ENCODE measurements at places on chromosomes 16 and 17.

GRCh38 chr17:63116228-63116627 is 150.2 kb downstream of the TANC2 start:
- DNase-seq = no peak

GRCh38 chr17:39872751-39873150 is 4.7 kb downstream of the ZPBP2 start:
- DNase-seq = no peak

DNA sequence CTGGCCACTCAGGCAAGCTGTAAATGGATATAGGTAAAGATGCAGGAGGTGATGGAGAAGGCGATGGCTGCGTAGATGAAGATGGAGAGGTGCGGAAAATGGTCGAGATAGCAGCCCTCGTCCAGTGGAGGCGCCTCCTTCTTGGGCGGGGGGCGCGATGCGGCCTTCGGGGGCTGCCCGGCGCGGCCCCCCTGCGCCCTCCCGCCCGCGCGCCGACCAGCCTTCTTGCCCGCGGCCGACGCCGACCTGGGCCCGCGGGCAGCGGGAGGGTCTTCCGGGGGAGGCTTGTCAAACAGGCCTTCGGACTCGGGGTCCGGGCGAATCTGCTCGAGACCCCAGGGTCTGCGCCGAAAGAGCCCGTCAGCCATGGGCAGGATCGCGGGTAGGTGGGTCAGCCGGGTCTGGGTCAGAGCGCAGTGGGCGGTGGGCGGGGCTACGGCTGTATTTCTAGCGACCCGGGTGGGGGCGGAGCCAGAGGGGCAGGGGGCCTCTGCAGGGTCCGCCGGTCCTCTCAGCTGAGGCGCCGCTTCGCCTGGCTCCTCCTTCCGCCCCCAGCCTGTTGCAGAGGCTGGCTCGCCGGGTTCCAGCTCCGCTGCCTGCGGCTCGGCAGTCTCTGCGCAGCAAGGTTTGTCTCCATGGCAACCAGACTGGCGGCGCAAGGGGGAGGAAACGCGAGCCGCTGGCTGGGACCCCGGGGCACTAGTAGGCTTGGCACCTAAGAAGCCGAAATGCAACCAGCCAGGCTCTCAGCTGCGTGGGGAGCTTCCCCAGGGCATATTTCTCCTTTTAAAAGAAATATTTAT is 14.4 kb downstream of the MIS12 start:
- DNase-seq = peak; percentile 41

- DNase-seq = peak; percentile 63
Observed at GRCh38 chr17:4947411-4948165, 742 bp downstream of the PFN1 start.

- no peak for DNase-seq
Observed at GRCh38 chr17:19242926-19243325, 5.8 kb downstream of the EPN2 start.

DNA sequence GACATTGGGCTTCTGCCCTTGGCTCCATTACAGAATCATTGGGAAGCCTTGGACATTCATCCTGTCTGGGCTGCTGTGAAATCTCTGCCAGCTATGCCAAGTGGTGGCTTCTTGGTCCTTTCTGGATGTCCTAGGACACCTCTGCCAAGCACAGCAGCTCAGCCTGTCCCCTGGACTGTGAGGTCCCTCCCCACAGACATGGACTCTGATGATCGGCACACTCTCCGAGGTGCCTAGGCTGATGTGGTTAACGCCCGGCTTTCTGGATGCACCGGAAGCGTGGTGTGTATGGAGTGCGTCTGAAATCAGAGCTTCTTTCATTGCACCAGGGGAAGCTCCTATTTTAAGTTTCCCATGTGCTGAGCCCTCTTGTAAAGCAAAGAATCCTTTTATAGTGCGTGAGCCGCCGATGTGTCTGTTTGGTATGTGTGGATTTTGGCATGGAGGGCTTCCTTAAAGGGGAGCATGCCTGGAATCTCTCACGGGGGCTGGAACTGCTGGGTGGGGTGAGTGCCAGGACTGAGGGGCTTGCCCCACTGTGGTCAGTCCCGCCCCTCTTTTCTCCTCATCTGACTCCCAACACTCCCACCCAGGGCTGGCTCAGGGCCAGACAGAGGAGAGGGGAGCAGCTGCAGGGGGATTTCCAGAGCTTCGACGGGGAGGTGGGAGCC is 7.0 kb upstream of the ARHGAP23 start:
- DNase-seq = no peak

GRCh38 chr17:38742411-38743308 is 5.5 kb downstream of the PCGF2 start:
- DNase-seq = no peak

DNA sequence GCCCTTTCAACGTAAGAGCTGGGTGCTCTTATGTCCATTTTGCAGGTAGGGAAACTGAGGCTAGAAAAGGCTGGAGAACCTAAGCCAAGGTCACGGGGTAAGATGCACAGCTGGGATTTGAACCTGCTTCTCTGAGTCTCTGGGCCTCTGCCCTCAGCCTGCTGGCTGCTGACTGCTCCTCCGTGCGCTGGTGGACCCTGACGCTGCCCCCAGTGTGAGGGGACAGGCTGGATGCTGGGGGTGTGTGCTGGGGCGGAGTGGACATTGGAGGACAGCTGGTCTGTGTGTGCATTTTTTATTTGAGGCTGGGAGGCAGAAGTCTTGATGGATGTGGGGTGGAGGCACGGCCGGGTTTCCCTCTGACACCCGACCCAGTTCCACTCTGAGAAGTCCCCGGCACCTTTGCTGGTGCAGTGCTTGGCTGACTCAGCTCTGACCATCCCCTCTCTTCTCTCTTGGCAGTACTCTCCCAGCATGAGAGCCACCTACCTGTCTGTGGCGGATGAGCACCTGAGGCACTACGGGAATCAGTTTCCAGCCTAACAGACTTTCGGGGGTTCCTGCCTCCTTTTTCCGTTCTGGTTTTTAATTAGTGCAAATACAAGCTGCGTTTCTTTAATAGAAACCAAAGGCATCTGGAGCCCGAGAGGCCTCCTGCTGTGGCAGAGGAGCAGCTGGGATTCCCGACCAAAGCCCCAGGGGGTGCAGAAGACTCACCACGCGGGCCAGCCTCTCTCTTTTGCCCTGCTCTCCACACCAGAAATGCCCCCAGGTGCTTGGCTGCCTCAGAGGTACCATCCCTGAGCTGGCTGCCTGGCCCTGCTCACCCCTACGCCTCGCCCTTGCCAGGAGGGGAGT is 14.1 kb upstream of the DNAI2 start:
- no peak for DNase-seq

- DNase-seq = no peak
Observed at GRCh38 chr17:2933606-2934005, 129.8 kb downstream of the OR1D5 start.

DNA sequence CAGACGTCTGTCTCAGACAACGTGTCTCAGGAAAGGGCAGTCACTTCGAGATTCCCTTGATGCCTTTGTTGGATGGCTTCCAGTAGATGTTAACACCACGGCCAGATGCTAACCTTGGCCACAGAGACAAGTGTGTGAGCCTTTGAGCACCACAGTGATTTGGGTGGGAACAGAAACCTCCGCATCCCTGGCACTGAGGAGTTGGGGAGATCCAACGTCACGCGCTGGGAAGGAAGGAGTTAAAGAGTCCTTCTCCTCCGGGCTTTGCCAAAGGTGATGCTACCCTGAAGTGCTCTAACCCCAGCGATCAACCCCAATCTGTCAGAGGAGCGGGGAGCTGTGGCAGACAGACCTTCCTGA is 3.0 kb upstream of the ABR start:
- no peak for DNase-seq

DNA sequence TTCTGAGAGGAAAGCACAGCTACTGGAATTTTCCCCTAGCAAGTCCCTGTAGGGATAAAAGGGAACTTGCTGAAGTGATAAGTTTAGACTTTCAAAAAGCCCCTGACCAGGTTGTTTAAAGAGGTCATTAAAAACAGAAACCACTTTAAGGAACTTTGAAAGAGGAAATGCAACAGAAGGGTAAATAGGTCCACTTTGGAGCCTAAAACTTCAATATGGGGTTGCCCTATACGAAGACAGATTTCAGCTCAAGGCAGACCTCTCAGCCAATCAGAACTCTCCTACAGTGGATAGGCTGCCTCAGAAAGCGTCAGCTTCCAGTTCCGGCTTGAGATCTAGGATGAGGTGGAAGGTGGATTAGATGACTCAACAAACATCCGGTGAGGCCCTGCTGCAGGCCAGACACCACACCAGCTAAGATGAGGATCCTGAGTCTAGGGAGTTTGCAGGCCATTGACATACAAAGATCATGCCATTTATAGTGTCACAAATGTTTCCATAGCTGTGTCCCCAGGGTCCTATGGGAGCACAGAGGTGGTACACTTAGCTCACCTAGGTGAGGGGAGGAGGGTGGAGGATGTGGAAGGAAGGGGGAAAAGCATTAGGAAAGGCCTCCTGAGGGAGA is 7.9 kb upstream of the MFSD6L start:
- DNase-seq = no peak

DNA sequence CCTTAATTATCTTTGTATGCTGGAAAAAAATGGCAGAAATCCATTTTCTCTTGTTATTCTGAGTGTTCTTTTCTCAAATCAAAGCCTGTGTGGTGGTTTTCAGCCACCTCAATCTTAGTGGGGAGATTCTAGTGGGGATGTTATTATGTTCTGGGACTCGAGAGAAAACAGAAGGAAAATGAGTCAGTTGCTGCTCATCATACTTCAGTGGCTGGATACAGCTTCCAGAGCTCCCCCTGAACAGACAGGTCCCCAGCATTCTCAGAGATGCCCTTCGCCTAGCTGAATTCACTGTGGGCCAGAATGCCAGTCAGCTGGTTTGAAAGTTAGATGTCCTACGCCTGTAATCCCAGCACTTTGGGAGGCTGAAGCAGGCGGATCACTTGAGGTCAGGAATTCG is 8.5 kb downstream of the ST6GALNAC1 start:
- no peak for DNase-seq
